Metanephros (tissue), 2 donors: ENCODE measurements at places on chromosomes 6 and 20. TPM values are rescaled to one million over a fixed set of nuclear protein-coding genes. Genes with fewer than 3 reads are reported as not detected.

The SIRPD gene
- 0.12 TPM for total RNA-seq

The FAM83C gene
- not detected for total RNA-seq

The HTR1E gene
- 0.93 TPM for total RNA-seq

The HLA-DPA1 gene
- 36.2 TPM for total RNA-seq

The FAM184A gene
- total RNA-seq: 5.0 TPM
